DMS79 (cell line): ENCODE measurements at places on chromosomes 3 and 15.

DNA sequence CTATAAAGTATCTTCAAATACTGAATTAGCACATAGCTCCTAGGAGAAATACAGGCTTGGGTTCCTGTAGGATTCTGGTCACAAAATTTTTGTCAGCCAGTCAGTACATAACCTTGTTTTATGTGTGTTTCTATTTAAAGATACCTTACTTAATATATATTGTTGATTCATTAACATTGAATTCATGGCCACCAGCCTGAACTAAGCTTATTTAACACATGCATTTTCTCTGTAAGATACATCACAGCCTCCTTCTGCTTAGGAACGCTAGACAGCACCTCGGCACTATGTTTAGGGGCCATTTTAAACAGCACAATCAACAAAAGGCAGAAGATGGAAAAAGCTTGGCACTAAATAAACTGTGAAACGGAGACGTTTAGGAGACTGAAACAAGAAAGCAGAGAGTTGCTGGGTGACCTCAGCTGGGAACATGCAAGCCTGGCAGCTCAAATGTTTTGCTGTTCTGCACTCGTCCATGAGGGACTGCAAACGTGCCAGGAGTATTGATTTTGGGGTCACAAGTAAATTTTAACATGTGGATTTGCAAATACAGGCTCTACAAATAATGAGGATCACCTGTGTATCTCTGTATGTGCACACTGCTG lies 432.2 kb upstream of the TPM1 start:
- no peak for DNase-seq

DNA sequence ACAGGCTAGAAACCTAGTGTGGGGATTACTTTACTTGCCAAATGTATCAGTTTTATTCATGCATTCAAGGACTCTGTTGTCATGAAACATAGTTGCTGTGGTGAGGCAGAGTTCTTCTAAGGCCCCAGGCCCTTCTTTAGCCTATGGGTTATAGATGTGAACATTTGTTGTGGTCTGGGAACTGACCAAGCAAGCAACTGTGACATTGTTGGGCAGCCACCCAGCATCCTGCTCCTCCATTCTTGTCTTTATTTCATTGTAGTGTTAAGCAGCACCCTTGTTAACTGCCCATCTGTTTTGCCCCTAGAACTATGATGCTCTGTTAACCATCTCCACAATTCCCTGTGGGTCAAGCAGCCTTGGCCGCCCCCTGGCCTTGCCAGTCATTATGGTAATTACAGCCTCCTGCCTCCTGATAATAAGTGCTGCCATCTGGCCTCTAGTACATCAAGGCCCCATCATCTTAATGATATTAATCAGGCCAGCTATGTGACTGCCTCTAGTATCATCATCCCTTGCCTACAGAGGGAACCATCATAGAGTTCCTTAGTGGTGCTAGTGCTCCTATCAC lies 12.2 kb upstream of the IFT57 start:
- DNase-seq, result no peak

- DNase-seq, result no peak
These were observed 271.4 kb downstream of the SQOR start for GRCh38 chr15:45906230-45906629.

DNA sequence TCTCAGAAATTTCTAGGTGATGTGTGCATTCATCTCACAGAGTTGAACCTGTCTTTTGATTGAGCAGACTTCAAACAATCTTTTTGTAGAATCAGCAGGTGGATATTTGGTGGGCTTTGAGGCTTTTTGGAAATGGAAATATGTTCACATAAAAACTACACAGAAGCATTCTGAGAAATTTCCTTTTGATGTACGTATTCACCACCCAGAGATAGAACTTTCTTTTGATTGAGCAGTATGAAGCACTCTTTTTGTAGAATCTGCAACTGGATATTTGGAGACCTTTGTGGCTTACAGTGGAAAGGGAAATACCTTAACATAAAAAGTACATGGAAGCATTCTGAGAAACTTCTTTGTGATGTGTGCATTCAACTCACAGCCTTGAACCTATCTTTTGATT lies 3515.0 kb downstream of the GOLGA6L6 start:
- no peak for DNase-seq

DNA sequence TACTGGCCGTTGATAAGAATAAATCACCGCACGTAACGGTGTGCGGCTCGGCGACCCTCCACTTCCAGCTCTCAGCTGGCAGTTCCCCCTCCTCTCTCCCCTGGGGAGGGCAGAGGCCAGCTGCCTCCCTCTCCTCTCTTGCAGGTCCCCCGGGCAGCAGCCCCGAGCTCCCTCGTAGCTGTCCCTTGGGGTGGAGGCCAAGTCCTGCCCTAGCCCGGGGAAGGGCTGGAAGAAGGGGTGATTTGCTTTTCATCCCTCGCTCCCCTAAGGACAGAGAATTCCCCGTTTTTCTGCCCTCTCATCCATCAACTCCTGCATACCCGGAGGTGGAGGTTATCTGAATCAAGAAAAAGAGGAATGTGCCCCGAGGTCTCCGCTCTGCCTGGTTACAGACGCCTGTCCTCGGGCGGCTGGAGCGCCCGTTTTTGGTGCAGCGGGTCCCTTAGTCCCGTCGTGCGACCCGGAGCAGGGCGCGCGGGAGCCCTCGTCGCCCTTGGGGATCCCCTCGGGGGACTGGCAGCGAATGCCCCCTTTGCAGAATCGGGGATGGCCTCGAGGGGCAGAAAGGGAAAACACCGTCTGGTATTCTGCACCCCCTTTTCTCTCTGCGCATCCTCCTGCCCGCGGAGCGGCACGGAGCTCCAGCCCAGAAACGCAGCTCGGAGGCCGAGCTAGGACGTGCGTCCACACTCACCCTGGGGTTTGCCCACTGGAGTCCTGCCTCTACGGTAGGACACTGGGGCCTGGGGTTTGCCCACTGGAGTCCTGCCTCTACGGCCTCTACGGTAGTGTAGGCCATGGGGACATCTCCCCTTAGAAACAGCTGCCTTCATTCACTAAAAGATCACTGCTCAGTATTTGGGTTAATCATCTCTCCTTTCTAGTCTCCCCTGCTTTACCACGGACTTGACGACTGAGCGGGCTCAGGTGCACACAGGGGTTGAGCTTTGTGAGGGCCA lies 2.2 kb downstream of the PTPRG start:
- DNase-seq, result no peak

DNA sequence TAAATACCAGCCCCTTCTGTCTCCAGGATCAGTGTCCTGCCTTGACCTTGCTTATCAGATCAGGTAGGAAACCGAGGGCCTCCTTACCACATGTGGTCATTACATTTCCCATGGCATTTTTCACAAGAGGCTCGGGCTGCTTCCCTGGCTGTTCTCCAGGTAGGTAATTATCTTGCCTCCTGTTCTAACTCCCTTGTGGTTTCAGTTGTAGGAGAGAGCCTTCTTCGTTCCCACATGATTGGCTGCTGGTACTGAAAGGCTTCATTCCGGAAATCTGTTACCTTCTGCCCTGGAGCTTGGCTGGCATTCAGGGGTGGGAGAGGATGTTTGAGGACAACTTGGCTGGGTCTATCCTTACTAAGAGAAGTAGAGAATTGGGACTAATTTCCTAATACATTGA lies 46.8 kb upstream of the RORA start:
- DNase-seq, result peak; percentile 62

GRCh38 chr3:37766797-37767776 lies 94.6 kb upstream of the CTDSPL start:
- DNase-seq, result peak; percentile 8

GRCh38 chr3:141663993-141664392 lies 74.1 kb upstream of the RNF7 start:
- DNase-seq, result no peak

GRCh38 chr15:77070495-77071304 lies at the start of gene TSPAN3:
Gene TSPAN3, minus strand, starts transcription at chr15:77071109. Its CDS starts 155 bp downstream, at chr15:77070954.
- DNase-seq, result peak; percentile 29

DNA sequence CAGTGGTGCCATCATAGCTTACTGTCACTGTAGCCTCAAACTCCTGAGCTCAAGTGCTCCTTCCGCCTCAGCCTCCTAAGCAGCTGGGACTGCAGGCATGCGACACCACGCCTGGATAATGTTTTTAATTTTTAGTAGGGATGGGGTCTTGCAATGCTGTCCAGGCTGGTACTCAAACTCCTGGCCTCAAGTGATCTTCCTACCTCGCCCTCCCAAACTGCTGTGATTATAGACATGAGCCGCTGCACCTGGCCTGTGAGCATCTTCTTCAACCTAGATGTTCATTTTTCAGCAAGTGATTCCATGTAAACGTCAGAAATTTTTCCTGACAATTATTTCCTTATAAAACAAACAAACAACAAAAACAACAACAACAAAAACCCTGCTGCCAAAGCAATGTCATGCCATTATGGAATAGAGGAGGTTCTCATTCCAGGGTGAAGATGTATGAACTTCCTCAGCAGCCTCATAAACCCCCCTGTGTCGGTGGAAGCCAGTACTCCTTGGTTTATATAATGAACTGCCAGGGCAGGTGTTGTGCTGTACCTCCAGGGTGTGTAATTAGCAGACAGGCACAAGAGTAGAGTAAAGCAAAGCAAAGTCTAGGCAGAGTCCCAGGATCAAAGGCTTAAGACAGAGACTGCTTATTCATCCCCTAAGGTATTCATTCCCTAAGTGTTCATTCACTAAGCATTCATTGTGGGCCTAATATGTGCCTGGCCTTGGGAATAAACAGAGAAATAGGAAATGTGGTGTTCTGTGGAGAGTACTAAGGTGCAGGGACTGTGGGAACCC lies 44.6 kb downstream of the NR2C2 start:
- no peak for DNase-seq

DNA sequence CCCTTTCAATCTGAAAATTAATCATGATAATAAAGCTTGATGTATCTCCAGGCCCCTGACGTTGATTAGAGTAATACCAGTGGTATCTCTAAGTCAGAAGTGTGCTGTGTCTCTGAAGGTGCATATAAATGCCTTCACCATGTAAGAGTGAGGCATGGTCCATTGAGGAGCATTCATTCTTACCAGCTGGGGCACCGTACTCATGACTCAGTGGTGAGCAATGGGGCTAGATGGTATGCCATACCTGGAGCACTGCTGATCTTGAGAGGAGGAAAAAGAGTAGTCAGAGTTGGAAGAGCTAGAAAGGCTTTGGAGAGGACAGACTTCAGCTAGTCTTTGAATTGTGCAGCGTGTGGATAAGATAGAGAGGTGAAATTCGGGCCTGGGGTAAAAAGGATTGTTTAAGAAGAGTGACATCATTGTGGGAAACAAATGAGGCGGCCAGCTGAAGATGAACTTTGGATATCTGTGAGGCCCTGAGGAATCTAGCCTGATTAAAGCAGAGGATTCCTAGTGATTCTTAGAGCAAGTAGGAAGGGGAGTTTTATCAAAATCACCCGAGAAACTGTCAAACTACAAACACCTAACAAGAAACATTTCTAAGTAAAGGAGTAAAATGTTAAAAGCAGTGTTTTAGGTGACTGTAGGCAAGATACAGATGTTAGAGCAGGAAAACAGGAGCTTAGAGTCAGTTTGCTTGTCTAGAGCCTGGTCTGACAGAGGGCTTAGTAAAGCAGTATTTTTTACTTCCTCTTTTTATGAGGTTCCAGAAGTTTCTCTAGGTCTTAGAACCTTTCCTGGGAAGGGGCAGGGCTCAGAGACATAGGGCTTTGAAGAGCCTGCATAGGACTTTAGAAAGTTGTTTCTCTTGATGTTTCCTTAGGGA lies 13.6 kb downstream of the TMOD3 start:
- DNase-seq, result no peak

DNA sequence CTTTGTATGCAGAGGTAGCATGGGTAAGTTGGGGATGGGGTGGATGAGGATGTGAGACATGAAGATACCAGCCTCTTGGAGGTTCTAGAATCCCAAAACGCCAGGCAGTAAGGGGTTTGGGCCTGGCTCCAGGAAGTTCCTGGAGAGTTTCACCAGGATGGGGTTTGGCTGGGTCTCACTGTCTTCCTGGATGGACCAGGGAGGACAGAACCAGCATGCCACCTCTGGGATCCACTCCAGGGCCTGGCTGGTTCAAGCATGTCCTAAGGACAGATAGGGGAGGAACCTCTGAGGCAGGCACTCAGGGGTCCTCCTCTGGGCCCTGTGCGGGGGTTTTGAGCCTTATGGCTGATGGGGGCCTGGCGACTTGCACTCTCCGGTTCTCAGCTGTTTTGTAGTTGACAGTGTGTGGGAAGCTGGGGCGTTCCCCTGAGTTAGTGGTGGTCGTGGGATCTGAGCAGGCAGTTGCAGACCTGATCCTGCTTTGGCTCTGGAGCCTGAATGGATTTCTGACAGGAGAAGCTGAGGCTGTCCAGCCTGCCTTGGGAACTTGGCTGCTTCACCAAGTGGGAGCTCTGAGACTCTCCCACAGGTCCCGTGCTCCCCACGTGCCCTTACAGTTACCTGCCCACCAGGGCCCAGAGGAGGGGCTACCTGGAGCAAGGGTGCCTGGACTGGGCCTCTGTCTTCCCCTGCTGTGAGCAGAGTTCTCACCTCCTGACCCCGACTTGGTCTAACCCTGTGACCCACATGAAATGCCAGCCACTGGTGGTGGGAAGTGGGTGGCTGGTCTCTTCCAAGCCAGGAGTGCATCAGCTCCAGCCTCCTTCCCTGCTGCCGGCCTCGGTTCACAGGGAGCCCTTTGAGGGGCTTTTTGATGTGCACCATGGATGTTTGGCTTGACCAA lies 128.4 kb downstream of the EEFSEC start:
- DNase-seq, result no peak

- DNase-seq, result no peak
These were observed 20.1 kb upstream of the CGNL1 start for GRCh38 chr15:57356178-57356577.

DNA sequence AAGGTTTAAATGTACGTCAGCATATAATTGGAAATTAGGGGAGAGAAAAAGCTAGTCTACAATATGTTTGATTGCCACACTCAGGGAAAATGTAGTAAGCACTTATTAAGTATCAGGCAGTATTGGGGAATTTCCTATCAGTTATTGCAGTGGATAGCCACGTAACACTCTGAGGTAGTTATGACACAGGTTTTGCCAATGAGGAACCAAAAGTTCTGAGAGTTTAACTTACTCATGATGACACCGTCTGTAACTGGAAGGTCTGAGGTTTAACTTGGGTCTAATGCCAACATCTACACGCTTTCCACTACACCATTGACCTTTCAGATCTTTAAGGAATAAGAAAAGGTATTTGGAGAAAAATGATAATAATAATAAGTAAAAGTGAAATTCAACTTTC lies 89.5 kb downstream of the ZMAT3 start:
- no peak for DNase-seq

DNA sequence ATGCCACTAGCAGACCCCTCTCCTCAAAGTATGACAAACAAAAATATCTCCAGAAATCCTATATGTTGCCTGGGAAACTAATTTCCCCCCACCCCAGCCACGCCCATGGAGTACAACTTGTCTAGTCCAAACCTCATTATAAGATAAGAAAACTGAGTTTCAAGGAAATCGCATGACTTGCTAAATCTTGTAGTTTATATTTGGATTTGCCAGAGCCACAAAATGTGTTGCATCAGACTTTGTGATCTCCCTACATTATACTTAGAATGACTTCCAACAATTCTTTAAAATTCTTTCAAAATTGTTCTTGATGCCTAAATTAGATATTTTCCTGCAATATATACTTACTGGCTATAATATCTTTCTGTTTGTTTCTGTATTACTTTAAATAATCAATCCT lies 1034.4 kb downstream of the IGSF11 start:
- DNase-seq, result no peak

GRCh38 chr15:45759936-45760335 lies 125.1 kb downstream of the SQOR start:
- DNase-seq, result no peak
